Effector memory CD4-positive, alpha-beta T cell (primary cell): ENCODE measurements at places on chromosomes 12 and 14.

DNA sequence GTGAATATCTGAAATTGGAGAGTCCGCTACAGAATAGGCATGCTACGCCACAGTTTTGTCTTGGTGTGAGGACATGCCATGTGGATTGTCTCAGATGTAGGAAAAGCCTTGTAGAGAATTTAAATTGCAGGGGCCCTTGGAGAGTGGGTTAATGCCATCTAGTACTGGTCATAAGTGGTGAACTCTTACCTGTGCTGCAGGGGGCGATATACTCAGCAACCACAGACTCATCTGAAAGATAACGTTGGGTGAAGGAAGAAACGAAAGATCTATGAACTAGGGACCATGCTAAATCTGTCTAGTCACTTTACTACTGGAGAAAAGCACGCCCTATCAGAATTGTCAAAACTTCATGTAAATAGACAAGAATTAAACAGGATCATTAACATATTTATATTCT, 33.7 kb upstream of the A2M start:
- no peak overlapping the region for H3K27ac ChIP-seq
- no peaks in the 10 kb centered on the region for H3K27me3 ChIP-seq
- H3K36me3 ChIP-seq: no peaks in the 10 kb centered on the region
- no peak overlapping the region for H3K4me3 ChIP-seq
- DNase-seq: no peak

DNA sequence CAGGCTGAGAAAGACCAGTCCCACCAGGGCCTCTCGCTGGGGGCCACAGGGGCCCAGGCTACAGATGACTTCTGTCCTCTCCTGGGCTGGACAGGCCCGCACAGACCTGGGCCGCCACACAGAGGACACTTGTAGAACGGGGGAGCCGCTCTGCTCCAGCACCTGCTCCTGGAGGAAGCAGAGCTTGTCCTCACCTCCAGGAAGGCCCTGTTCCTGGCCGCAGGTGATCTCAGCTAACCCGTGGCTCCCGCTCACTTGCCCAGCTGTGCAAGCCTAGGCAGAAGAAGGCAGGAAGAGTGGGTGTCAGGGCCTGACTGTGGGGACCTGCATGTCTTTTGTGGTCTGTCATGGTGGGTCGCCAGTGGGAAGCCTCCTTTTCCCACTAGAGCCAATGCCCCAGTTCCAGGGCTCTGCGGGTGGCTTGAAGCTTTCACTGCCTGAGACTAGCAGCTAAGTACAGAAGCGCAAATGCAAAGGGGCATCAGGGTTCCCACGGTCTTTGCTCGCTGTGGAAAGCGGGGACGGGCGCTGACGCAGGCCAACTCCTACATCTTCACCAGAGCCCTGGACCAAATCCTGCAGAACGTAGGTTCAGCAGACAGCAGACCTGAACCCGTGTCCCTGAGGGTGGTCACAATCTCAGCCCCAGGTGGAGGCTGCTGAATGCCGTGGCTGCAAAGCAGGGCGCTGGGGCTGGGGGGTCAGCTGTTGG, 8.8 kb upstream of the CEP170B start:
- H3K36me3 ChIP-seq: no peaks in the 10 kb centered on the region
- no peak overlapping the region for H3K4me3 ChIP-seq
- no peaks in the 10 kb centered on the region for H3K4me1 ChIP-seq
- no peak for DNase-seq

DNA sequence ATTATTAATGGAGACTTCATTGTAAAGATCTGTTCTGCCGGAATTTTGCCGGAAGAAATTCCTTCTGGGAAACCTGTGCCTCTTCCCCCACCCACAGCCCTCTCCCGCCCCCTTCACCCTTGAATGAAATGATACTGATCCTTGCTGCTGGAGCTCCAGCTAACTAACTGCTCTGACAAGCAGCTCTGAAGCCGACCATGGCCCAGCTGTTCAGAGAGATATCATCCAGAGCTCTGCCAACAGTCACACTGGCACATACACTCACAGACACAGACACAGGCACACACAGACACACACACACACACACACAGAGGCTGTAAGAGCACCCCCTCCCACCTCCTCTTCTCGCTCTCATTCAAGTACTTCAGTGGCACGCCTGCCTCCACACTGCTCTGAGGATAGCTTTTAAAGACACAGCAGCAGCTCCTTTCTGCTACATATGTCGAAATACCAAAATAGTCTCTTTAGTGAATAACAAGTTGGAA, 88.6 kb downstream of the R3HDM2 start:
- H3K4me1 ChIP-seq: no peaks in the 10 kb centered on the region
- no peaks in the 10 kb centered on the region for H3K27me3 ChIP-seq
- no peak overlapping the region for H3K27ac ChIP-seq
- DNase-seq: no peak
- H3K36me3 ChIP-seq: peaks cover 4% of the 10 kb centered on the region

DNA sequence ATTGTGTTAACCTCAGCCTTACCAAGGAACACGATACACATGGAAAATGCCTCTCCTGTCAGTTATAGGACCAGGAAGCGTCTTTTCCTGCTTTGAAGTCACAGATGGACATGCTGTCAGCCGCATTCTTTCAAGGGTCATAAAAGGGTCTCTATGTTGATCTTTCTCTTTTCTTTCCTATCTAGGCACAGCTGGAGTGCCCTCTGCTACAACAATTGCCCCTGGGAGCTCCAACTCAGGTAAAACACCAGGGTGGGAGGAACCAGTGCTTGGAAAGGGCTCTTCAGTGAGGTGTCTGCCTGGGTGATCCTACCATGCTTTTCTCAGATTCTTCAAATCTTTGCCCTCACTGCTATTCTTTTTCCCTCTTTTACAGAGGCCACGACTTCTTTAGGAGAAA, 157.4 kb upstream of the CNTN1 start:
- no peak overlapping the region for H3K27ac ChIP-seq
- H3K27me3 ChIP-seq: no peaks in the 10 kb centered on the region
- no peaks in the 10 kb centered on the region for H3K4me1 ChIP-seq
- H3K4me3 ChIP-seq: no peak overlapping the region
- H3K36me3 ChIP-seq: no peaks in the 10 kb centered on the region

- no peak for DNase-seq
- no peak overlapping the region for H3K4me3 ChIP-seq
- H3K27ac ChIP-seq: no peak overlapping the region
- H3K27me3 ChIP-seq: no peaks in the 10 kb centered on the region
- no peaks in the 10 kb centered on the region for H3K4me1 ChIP-seq
- no peaks in the 10 kb centered on the region for H3K36me3 ChIP-seq
These were observed 13.0 kb downstream of the TMEM52B start for GRCh38 chr12:10191865-10192264.

GRCh38 chr12:76611533-76611932, 52.0 kb upstream of the OSBPL8 start:
- H3K27ac ChIP-seq: no peak overlapping the region
- no peak for DNase-seq
- H3K36me3 ChIP-seq: no peaks in the 10 kb centered on the region
- H3K4me1 ChIP-seq: no peaks in the 10 kb centered on the region

- H3K36me3 ChIP-seq: peaks cover 10% of the 10 kb centered on the region
- H3K27ac ChIP-seq: no peak overlapping the region
- no peak for DNase-seq
- H3K4me1 ChIP-seq: no peaks in the 10 kb centered on the region
These were observed 10.4 kb downstream of the MTA1 start for GRCh38 chr14:105430042-105430441.

DNA sequence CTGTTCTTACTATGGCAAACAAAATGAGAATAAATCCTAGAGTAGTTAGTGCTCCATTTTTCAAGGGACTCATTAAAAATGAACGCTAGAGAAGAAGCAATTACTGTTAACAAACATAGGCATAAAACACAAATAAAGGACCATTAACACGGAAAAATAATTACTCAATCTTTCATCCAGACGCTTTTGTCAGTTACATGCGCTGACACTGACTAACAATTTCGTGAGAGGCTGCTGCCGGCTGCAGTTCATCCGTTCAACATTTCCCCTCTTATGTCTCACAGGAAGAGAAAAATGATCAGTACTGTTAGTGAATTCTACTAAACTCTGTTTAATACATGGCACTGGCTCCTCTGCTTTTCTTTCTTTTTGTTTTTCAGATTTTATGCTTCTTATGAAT, 472.7 kb upstream of the FLRT2 start:
- no peaks in the 10 kb centered on the region for H3K4me1 ChIP-seq
- no peaks in the 10 kb centered on the region for H3K36me3 ChIP-seq
- no peaks in the 10 kb centered on the region for H3K27me3 ChIP-seq
- no peak overlapping the region for H3K27ac ChIP-seq

DNA sequence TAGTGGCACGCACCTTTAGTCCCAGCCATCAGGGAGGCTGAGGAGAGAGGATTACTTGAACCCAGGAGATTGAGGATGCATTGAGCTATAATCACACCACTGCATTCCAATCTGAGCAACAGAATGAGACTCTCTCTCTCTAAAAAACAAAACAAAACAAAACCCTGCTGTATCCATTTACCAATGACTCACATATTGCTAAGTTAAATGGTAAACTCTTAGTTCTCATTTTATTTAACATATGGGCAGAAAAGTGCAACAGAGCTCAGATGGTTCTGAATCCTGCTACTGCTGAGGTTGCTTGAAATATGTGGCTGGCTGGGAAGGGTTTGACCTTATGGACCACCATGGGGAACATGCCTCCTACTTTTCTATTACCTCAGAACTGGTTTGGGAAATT, 33.7 kb upstream of the CCNT1 start:
- no peak overlapping the region for H3K27ac ChIP-seq
- H3K27me3 ChIP-seq: no peaks in the 10 kb centered on the region
- H3K36me3 ChIP-seq: no peaks in the 10 kb centered on the region
- no peak overlapping the region for H3K4me3 ChIP-seq
- DNase-seq: no peak
- no peaks in the 10 kb centered on the region for H3K4me1 ChIP-seq

- peak overlapping the region; percentile 96 for H3K4me3 ChIP-seq
- H3K4me1 ChIP-seq: peaks cover 29% of the 10 kb centered on the region
- no peak for DNase-seq
- H3K36me3 ChIP-seq: no peaks in the 10 kb centered on the region
- H3K27me3 ChIP-seq: no peaks in the 10 kb centered on the region
These were observed 2.1 kb downstream of the RNF10 start for GRCh38 chr12:120536064-120536791.

- no peak for DNase-seq
- no peaks in the 10 kb centered on the region for H3K4me1 ChIP-seq
- H3K36me3 ChIP-seq: peaks cover 24% of the 10 kb centered on the region
- H3K4me3 ChIP-seq: no peak overlapping the region
These were observed 44.1 kb downstream of the PSEN1 start for GRCh38 chr14:73180385-73180805.

GRCh38 chr12:56840922-56841321, 77.8 kb downstream of the HSD17B6 start:
- H3K4me3 ChIP-seq: no peak overlapping the region
- no peak for DNase-seq
- no peak overlapping the region for H3K27ac ChIP-seq
- no peaks in the 10 kb centered on the region for H3K27me3 ChIP-seq
- peaks cover 5% of the 10 kb centered on the region for H3K4me1 ChIP-seq
- H3K36me3 ChIP-seq: no peaks in the 10 kb centered on the region

DNA sequence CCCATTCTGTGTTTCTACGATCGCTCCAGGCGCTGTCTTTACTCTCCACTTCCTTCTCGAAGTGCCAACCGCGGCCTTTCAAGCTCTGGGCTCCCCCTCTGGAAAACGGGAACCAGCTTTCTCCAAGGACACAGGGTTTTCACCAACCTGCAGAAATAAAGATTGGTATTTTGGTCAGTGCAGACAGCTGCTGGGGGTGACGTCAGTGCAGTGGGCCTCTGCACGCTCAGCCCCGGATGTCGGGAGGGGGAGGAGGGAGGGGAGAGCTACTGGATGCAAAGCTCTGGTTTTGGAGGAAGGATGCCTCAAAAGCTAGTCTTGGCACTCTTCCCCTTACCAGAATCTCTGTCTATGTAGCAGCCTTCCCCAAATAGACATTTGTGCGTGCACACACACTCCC, 19.9 kb downstream of the HRK start:
- H3K27ac ChIP-seq: no peak overlapping the region
- no peak overlapping the region for H3K4me3 ChIP-seq
- H3K27me3 ChIP-seq: no peaks in the 10 kb centered on the region
- H3K36me3 ChIP-seq: no peaks in the 10 kb centered on the region

DNA sequence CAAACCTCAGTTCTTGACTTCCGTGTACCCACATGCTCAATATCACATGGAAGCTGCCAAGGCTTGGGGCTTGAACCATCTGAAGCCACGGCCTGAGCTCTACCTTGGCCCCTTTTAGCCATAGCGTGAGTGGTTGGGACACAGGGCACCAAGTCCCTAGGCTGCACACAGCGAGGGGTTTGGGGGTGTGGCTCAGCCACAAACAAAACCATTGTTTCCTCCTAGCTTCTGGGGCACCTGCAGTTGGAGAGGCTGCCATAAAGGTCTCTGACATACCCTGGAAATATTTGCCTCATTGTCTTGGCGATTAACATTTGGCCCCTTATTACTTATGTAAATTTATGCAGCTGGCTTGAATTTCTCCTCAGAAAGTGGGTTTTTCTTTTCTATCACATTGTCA, 628.6 kb downstream of the NRXN3 start:
- no peak overlapping the region for H3K27ac ChIP-seq
- no peaks in the 10 kb centered on the region for H3K27me3 ChIP-seq
- H3K4me1 ChIP-seq: no peaks in the 10 kb centered on the region
- no peak for DNase-seq
- H3K36me3 ChIP-seq: no peaks in the 10 kb centered on the region
- no peak overlapping the region for H3K4me3 ChIP-seq

DNA sequence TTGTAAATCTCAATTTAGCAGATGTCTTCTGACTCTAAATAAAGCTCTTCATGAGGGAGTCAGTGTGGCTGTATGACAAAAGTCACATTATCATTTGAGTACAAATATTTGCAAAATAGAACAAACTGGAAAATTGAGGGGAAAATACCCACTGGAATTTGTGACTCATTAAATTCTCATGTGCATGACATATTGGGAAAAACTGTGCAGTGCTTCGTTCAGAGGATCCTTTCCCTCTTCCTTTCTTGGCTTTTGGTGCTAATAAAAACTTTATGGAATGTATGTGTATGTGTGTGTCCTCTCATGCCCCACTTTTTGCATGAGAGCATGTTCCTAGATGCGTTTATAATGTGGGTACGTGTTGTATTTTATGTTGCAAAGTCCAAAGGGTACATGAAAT, 267.8 kb downstream of the KTN1 start:
- H3K4me1 ChIP-seq: no peaks in the 10 kb centered on the region
- H3K4me3 ChIP-seq: no peak overlapping the region
- no peak for DNase-seq
- no peaks in the 10 kb centered on the region for H3K36me3 ChIP-seq
- no peaks in the 10 kb centered on the region for H3K27me3 ChIP-seq

- no peaks in the 10 kb centered on the region for H3K27me3 ChIP-seq
- no peak overlapping the region for H3K27ac ChIP-seq
- no peak for DNase-seq
- H3K4me1 ChIP-seq: peaks cover 4% of the 10 kb centered on the region
These were observed 169.6 kb downstream of the ZFP36L1 start for GRCh38 chr14:68623307-68623706.
